ENCODE measurements at places on chromosomes 2 and 18.

GRCh38 chr2:47309952-47310800 is 92.8 kb upstream of the MSH2 start:
- no peak for DNase-seq

GRCh38 chr2:236577481-236578410 is 8.1 kb downstream of the ACKR3 start:
- no peak for DNase-seq

DNA sequence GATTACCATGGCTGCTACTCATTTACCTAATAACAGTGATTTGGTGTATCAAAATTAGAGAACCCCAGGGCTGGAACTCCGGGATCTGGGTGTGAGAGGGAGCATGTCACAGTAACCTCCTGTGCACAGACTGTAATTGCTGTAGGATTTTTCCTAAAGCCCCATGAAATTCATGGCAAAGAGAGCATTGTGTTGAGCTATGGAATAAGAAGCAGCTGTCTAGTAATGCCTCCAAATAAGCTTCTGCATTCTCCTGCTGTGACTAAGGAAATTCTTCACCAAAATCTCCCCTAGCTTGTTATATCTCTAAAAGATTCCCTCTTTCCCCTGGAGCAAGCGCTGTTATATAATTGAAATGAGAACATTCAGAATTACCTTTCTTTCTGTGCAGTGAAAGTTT is 158.1 kb upstream of the SPATS2L start:
- no peak for DNase-seq

DNA sequence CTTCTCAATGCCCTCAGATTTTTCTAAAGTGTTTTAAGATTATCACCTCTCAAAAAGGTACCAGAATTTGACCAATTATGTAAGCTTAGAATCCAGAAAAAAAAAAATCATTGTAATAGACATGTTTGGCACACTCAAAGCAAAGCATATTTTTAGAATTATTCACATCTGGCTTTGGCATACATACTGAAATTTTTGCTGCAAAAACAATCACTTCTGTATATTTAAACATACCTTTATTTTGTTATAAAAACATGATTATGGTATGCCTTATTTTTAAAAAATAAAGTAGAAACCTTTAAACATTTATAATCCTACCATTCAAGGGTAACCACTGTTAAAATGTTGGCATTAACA is 143.3 kb downstream of the ESCO1 start:
- no peak for DNase-seq

DNA sequence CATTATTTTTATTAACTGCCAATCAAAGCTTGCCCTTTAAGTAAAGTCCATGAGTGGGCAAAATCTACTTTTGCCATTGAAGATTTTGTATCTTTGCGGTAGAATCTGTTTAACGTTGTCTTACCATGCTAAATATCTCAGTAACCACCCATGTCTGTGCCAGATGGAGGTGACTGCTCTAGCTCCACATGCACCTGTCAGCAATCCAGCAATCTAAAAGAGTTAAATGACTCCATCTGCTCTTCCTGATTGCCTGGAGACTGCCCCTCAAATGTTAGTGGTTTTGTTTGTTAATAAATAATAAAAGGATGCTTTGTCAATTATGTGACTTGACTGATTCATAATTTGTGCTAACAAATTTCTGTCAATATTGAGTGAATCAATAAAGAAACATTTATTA is 141.7 kb downstream of the RBM43 start:
- no peak for DNase-seq

- DNase-seq = no peak
These were observed 978.8 kb upstream of the POU3F3 start for GRCh38 chr2:103875131-103875530.

- no peak for DNase-seq
These were observed 13.8 kb downstream of the ZNF2 start for GRCh38 chr2:95179451-95179850.

DNA sequence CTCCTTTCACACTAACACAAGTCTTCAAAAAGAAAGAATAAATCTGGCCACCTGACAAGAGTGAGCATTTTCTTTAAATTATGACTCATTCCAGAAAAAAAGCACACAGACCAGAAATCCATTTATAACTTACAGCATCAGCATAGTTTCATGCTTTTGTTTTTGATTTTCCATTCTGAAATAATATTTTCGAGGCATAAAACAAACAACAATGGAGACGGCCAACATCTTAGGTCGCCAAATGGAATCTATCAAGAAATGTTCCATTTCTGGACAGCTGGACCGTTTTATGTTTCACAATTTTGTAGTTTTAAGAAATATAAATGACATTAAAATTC is 165.4 kb upstream of the ZFP36L2 start:
- DNase-seq = peak; percentile 23

GRCh38 chr18:34128436-34128835 is 96.3 kb downstream of the NOL4 start:
- DNase-seq = no peak

GRCh38 chr2:232321817-232322559 is 56.6 kb upstream of the ALPP start:
- no peak for DNase-seq

- no peak for DNase-seq
These were observed 445.6 kb upstream of the SPRED2 start for GRCh38 chr2:65878011-65878340.

DNA sequence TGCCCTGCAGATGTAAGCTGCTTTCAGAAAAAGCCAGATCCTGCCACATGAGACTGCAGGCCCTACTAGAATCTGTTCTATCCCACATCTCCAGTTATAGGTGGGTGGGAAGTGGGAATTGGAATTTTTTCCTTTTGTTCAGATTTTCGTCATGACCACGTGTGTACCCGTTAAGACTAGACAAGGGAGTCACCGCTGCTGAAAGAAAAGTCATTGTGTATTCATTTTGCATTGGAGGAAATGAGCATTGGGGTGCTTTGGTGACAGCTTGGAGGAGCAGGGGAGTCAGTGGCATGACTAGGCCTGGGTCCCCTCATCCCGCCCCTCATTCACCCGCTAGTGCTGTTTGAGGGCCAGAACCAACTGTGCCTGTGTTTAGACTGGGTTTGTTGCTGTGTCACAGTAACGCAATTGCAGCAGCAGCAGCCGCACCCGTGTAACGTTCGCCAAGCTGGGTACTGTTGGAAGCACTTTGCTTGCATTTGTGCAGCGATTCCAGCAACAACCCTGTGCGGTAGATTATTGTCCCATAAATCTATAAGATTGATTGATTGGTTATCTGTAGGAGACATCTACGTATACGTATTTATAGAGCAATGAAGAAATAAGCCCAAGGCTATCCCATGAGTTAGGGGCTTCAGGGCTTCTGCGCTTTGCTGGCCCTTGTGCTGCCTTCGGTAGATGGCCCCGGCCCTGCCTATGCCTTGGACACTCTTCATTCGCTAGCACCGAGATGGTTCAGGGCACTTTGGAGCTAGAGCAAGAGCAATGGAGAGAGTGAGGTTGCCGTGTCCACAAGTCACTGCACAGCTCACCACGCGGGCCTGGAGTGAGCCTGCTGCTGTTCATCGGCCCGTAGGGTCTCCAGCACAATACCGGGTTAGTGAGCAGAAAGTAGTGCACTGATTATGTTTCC is 194.9 kb downstream of the AGAP1 start:
- DNase-seq = no peak

DNA sequence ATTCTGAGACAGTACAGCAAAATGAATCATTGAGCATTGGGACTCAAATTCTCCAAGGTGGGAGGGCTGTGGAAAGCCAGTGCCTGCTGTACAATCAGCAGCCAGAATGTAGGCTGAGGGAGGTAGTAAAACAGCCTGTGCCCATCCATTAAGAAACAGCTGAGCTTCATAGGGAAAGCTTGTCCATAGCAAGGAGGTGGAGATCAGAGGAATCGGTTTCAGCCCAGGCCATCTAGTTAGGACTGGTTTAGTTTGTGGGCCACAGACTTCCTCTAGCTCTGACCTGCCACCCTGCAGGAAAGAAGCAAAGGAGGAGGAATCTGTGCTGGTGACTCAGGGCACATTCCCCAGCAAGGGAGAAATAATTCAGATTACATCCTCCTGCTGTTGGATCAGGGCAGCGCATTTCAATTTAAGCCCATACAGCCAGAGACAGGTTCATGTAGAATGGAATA is 333.4 kb downstream of the SETBP1 start:
- DNase-seq = peak; percentile 43

DNA sequence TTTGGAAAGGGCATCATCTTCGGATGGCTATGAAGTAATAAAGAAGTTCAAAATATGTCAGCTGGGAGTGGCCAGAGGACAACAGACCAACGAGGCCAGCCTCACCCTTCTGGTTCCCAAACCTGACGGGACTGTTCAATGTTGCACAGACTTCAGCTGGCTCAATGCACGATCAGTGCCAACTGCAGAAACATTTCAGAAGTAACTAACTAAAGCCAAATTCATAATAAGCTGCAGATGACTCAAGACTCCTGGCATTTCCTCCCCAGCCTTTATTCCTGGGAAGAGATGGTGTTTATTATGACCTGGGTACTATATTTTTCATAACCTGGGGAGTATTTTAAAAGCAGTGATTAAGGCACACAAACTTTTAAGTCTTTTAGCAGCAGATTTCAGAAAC is 3.8 kb upstream of the ATP6V1C2 start:
- DNase-seq = peak; percentile 21

DNA sequence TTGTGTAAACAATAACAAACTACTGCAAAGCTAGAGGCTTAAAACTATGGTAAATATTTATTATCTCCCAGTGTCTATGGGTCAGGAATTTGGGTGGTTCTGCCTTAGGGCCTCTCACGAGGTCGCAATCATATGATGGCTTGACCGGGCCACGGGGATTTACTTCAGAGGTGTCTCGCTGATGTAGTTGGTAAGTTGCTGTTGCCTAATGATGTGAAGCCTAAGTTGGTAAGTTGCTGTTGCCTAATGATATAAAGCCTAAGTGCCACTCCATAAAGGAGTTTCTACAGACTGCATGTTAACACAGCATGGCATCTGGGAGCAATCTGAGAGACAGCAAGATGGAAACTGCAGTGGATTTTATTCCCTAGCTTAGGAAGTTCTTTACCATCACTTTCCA is 35.8 kb downstream of the FMNL2 start:
- DNase-seq = no peak

DNA sequence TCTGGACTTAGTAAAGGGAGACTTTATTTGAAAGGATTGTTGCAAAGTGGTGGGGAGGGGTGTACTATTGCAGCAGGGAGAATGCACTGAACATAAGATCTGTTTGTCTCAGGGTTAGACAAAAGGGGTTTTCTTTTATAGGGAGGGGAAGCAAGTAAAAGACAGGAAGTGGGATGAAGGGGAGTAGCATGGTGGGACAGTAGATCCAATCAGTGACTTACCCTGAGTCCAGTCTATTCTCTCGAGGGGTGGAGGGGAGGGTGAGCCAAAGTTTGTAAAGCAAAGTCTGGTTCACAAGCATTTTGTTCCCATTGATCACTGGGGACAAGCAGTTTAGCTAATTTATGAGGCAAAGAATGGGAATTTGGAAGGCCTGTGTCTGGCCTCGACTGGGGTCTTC is 35.0 kb upstream of the CYP27C1 start:
- no peak for DNase-seq

GRCh38 chr2:28247290-28247689 is 145.4 kb upstream of the FOSL2 start:
- DNase-seq = no peak

- DNase-seq = no peak
These were observed 219.3 kb upstream of the TMEFF2 start for GRCh38 chr2:192413812-192414681.

- DNase-seq = no peak
These were observed 5.2 kb downstream of the ARHGAP25 start for GRCh38 chr2:68739595-68740399.

GRCh38 chr2:96503637-96504243 is 1.4 kb downstream of the NEURL3 start:
- no peak for DNase-seq

DNA sequence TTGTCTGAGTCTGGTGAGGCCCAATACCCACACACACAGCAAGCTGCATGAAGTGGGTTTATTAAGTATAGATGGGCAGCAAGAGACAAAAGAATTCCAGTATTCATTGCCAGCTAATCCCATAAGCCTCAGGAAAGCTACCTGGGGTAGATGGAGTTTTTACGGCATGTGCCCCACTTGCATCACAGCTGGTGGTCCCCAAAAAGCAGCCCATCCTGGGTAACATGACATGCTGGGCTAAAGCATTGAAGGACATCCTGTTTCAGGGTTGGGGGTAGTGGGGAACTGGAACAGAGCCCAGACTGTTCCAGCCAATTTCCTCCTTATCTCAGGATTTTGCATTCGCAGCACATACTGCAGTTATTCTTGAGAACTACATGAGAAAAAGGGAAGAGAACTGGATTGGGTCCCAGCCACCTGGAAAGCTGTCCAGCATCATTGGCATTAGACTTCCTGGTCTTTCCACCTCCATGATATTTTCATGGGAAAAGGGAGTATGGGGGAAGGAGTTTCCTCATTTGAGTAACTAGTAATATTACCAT is 240.1 kb upstream of the MMADHC start:
- DNase-seq = no peak

DNA sequence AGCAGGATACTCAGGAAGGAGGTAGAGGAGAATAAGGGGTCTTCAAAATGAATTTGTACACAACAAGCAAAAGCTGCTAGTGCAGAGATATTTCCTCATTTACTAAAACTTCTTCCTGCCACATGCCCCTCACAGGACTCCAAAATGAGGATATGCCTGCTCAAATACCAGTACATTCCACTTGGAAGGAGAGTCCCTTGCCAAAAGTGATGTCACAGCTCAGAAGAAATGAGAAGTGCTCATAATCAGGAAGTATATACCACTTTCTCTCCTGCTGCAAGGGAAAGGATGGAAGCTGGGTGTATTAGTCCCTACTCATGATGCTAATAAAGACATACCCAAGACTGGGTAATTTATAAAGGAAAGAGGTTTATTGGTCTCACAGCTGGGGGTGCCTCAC is 87.7 kb upstream of the FSHR start:
- peak; percentile 30 for DNase-seq

DNA sequence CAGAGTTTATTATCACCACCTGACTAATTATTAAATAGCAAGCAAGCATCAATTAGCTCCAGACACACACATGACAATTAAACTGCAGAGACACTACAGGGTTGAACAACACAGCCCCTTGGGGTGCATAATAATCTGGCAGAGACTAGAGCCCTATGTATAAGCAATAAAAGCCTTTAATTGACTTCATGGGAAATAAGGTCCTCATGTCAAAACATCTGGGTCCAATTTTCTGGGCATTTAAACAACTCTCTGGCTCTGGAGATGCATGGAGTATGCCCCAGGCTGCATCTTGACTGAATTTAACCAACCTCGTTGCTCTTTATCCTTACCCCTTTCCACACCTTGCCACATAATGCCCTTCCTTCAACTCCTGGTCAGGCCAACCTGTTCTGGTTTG is 270.7 kb upstream of the THUMPD2 start:
- no peak for DNase-seq
